Panc1 (cell line): ENCODE measurements at places on chromosomes 3 and 15. TPM values are rescaled to one million over a fixed set of nuclear protein-coding genes. Genes with fewer than 3 reads are reported as not detected.
A peak's percentile ranks its signal among the peaks of the same experiment; 100 is the strongest.

DNA sequence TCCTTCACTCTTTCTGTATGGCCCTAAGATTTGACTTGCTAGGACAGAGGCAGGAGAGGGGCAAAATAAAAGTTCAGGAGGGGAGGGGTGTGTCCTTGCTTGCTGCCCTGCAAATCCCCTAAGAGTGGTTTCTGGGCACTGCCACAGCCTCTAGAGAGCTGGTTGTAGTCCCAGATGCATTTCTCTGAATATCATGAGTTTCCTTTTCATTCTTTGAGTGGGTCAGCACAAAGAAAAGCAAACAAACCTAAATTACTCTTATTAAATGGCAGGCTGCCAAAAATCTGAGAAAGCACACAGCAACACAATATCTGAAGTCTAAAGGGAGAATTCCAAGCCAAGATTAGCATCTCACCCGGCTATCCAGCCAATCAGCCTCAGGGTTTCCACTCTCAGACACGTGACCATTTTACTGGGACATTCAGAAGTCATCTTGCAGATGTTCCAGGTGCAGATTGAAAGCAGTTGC, 919.3 kb downstream of the TUSC7 start:
- H3K27ac ChIP-seq: no peak overlapping the region
- H3K27me3 ChIP-seq: no peaks in the 10 kb centered on the region; the same call in 1 of the 2 replicates
- no peaks in the 10 kb centered on the region for H3K4me1 ChIP-seq
- H3K4me3 ChIP-seq: no peak overlapping the region
- H3K36me3 ChIP-seq: no peaks in the 10 kb centered on the region
- no peak for DNase-seq

DNA sequence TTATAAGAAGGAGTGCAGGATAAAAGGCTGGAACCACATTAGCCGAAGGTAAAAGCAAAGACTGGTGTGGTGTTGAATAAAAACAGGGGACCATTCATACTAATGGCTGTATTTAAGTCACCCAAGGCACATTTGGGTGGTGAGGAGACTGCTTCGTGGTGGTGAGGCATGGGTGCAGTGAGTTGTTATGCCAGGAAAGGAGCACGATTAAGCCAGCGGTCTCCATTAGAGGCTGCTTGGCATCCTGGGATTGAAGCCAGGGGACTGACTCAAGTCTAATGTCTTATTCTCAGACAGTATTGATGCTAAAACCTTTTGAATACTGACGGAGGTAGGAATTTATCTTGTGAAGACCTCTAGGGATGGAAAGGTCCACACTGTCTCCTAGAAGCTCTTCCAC, 21.9 kb downstream of the FEM1B start:
- no peak overlapping the region for H3K4me3 ChIP-seq
- no peak for DNase-seq
- H3K4me1 ChIP-seq: no peaks in the 10 kb centered on the region
- no peak overlapping the region for H3K27ac ChIP-seq
- H3K36me3 ChIP-seq: no peaks in the 10 kb centered on the region; the same call in 1 of the 2 replicates

DNA sequence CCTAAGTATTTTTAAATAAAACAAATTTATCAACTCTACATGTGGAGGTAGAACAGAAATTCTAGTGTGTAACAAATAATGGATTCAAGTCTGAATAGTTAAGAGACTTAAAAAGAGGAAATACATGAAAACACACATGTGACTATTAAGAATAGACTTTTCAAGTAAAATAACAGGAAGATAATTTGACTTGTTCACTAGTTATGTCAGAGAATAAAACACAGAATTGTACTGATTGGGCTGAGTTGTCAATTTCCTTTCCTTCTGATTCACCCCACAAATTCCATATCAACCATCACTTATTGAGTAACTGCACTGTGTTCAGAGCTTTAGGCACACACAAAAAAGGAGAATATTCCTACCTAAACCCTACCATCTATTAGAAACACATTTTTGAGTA, 557.2 kb downstream of the TUSC7 start:
- no peaks in the 10 kb centered on the region for H3K4me1 ChIP-seq
- H3K36me3 ChIP-seq: no peaks in the 10 kb centered on the region
- H3K4me3 ChIP-seq: no peak overlapping the region
- no peaks in the 10 kb centered on the region for H3K27me3 ChIP-seq

The ZNF660 gene
- total RNA-seq: not detected

DNA sequence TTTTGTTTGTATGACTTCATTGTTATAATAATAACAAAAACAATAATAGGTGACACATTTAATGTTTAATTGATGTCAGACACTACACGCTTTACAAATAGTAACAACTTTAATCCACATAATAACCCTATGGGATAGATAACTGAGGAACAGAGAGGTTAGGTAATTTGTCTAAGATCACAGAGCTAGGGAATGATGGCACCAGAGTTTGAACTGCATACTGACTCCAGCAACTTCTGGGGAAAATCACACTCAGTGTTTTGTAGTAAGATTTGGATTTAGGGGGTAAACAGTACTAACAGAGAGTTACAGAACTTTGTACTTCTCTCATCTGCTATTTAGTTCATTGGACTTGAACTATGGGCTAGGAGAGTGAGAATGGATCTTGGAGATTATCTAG, 66.0 kb downstream of the CMSS1 start:
- no peaks in the 10 kb centered on the region for H3K4me1 ChIP-seq
- H3K36me3 ChIP-seq: no peaks in the 10 kb centered on the region
- no peaks in the 10 kb centered on the region for H3K27me3 ChIP-seq
- no peak overlapping the region for H3K27ac ChIP-seq

GRCh38 chr3:129598484-129598883, 8.0 kb downstream of the PLXND1 start:
- peaks cover 97% of the 10 kb centered on the region for H3K4me1 ChIP-seq
- DNase-seq: no peak
- no peaks in the 10 kb centered on the region for H3K27me3 ChIP-seq
- peak overlapping the region; percentile 40 for H3K4me3 ChIP-seq
- peak overlapping the region; percentile 99 for H3K27ac ChIP-seq
